ENCODE measurements at places on chromosomes 2 and 18.
A peak's percentile ranks its signal among the peaks of the same experiment; 100 is the strongest.

GRCh38 chr2:136297312-136297711 is 179.4 kb upstream of the CXCR4 start:
- no peak for DNase-seq

GRCh38 chr2:158671360-158672245 is 123.5 kb upstream of the DAPL1 start:
- no peak for DNase-seq

DNA sequence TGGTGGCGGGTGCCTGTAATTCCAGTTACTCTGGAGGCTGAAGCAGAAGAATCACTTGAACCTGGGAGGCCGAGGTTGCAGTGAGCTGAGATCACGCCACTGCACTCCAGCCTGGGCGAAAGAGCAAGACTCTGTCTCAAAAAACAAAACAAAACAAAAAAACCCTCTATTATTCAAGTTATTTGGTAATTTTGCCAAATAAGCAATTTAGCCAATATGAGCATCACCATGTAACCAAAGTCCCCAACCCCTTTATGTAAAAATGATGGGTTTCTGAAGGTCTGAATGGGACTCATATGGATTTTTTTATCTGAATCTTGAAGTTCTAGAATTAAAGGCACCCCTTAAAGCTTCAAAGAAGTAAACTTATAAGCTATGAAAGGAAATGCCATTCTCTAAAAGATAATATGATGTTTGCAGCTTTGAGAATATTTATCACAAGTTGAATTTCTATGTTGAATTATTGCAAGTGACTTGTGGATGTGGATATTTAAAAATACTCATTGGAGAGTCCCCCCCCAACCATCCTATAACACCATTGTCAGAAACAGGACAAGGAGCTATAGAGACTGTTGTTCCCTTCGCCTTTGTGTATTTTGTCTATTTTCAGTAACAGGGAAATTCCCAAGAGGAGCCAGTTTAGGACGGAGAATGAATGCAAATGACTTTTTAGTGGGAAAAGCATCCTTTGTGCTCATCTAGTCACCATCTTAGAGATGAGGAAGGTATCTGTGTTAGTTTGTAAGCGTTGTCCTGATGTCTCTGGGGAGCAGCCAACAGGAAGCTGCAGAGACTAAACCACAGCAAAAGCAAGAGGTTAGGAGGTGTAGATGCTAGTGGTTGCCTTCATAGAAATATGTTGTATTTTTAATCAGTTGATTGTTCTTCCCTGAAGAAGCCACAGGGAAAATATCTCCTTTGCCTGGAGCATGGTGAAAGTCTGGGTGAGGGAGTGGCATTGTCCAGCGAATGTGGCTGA is 68.3 kb downstream of the TET3 start:
- no peak for DNase-seq

DNA sequence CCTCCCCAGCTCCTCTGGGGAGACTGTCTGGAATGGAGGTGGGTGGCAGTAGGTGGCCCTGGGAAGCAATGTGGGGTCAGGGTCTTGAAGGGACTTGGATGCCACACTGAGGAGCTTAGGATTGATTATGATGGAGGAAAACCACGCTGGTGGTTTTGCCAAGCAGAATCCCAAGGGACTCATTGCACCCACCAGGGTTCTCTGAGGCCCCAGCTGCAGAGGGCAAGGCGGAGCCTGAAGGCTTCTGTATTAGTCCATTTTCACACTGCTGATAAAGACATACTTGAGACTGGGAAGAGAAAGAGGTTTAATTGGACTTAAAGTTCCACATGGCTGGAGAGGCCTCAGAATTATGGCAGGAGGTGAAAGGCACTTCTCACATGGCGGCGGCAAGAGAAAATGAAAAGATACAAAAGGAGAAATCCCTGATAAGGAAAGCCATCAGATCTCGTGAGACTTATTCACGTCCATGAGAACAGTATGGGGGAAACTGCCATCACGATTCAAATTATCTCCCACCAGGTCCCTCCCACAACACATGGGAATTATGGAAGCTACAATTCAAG is 87.2 kb upstream of the YWHAQ start:
- DNase-seq: no peak

- peak; percentile 27 for DNase-seq
Measured at GRCh38 chr2:7730449-7730848, 813.2 kb downstream of the RNF144A start.

DNA sequence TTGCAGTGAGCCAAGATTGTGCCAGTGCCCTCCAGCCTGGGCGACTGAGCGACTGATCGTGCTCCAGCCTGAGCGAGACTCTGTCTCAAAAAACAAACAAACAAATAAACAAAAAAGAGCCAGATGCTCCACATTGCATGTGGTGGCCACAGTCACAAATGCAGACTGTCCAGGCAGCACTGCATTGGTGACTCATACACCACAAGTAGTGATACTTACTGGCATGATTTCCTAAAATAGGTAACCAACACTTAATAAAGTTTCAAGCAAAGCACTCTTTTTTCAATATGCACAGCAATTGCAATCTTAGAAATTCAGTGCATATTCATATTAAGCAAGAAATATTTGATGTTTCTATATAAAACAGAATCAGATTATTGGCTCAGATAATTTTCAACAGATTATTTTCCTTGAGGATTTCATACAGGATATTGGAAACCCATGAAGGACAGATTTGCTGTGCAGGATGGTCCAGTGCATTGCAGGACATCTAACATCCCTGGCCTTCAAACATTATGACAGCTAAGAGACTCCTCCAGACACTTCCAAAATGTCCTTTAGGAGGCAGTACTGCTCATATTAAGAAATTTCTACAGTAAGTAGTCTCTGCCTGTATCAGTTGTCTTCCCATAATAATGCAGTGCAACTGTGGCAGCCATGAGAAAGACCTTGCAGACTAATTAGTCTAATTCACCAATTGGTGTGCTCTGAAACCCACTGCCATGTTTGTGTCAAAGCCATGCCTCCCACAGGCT is 10.5 kb upstream of the SLC1A4 start:
- DNase-seq: no peak

DNA sequence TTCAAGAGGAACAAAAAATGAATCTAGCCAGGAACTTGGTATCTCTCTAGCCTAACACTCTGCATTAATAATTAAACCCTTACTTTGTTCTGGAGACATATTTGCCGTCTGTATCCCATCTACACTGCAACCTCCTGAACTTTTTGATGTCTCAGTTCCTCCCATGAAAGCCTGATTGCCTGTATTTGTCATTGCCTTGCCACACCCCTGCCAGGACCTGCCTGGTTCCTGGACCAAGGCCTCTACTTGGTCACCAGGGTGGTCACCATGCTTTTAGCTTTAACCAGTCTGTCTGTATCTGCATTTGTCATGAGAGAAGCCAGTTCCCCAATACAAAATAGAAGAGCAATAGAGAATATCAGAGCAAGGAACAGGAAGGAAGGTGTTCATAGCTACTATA is 58.8 kb upstream of the NOL4 start:
- DNase-seq: no peak

DNA sequence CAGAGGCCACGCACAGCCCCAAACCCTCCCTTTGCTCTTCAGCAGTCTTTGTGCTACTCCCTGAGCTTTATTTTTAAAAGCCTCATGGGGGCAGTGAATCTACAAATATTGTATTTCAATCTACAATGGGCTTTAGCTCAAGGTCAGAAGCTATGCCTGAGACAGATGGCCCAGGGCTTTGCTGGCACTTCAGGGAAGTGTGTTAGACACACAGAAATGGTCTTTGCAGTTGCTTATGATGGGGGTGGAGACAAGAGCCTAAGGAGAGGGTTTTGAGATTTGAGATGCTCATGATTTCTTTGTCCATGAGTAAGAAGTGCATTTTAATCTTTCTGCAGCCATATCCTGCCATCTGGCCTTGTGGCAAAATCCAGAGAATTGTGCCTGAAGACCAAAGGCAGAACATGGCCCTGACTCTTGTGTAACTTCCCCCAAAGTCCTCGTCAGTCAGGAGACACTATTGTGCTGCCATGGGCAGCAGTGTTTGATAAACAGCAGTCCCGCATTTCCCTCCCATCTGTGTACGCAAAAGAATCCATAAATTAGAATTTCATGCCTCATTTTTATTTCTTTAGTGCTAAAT is 92.6 kb downstream of the VAPA start:
- no peak for DNase-seq

DNA sequence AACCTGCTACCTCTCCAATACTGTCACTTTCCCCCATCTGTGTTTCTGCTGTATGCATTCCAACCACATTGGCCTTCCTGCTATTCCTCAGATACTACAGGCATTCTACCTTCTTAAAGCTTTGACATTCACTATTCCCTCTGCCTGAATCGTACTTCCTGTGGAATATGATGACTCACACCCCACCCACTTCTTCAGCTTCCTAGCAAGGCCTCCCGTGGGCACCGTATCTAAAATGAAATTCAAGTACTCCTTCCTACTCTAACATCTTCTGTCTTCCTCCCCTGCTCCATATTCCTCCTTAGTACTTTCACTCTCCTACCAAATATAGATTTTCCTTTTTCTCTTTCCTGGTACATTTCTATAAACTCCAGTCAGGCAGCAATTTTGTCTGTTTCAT is 710.4 kb downstream of the RNF144A start:
- no peak for DNase-seq

DNA sequence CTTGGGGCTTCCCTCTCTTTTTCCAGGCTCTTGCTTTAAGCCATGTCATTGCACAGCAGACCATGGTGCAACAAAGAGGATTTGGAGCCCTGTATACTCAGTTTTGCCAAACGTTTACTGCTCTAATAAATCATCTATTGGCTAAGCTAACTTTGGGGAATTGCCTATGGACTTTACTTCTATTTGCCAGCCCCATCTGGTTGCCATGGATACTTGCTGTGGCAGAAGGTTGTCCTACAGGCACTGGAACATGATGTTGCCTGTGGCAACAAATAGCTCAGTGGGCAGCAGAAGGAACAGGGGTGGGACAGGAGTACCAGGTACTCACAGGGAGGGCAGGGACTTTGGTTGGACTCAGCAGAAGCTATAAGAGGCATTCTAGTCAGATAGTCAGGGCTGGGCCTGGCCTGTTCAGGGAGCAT is 129.7 kb downstream of the CCDC85A start:
- DNase-seq: no peak

DNA sequence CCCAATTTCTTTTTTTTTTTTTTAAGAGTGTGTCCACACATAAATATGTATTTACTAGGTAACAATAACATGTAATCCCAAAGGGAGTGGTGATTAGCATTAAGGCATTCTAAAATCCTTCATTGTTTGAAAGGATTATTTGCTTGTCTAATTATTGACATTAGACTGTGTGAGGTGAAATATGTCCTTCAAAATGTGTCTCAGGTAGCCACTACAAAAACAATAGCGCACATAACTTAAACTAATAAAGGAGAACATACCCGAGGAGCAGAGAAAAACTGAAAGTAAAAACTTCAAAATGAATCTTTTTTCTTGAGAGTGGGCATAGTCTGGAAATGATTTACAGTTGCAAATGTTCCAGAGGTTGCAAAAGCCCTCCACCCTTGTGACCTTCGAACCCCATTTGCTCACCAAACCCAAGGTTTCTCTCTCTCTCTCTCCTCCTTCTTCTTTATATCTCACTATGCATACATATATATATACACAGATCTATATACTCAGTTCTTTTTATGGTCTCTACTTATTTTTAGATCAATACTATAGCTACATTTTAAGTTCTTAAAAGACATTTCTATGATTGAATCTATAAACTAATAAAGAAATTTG is 24.4 kb upstream of the FRZB start:
- no peak for DNase-seq

DNA sequence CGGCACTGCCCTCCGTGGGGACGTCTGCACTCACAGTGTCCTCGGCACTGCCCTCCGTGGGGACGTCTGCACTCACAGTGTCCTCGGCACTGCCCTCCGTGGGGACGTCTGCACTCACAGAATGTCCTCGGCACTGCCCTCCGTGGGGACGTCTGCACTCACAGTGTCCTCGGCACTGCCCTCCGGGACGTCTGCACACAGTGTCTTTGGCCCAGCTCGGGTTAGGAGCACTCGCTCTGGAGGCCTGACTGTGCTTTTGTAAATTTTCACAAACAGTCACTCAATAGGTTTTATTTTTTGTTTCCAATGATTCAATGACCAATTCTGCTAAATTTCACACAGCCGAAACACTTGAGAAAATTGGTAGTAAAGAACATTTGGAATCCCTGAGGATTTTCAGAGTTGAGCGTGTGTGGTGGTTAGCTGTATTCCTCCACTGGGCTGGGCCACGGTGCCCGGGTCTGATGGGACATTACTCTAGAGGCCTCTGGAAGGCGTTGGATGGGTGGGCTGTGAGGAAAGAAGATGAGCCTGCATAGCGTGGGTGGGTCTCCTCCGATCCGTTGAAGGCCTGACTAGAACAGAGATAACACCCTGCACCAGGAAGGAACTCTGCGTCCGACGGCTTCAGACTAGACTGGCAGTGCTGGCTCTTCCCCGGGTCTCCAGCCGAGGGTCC is 134.8 kb downstream of the RTP5 start:
- no peak for DNase-seq

- DNase-seq: no peak
Measured at GRCh38 chr2:188629753-188630527, 338.3 kb downstream of the GULP1 start.

DNA sequence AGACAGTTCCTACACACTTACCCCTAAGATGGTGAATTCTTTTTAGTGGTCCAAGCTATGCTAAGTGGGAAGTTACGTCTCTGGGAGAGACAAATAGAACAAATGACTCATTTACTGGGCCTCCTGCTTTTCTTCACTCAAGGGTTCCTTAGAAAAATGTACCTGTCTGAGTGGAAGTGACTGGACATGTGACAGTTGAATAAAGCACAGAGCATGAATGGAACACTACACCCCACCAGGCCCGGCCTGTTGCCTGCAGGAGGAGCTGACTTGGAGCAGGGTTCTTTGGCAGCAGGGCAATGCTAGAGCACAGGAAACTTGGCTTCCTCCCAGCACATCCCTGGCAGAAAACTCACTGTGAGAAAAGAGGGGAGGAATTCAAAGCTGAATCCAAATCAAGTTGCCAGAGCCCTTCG is 451.0 kb upstream of the SETBP1 start:
- no peak for DNase-seq

DNA sequence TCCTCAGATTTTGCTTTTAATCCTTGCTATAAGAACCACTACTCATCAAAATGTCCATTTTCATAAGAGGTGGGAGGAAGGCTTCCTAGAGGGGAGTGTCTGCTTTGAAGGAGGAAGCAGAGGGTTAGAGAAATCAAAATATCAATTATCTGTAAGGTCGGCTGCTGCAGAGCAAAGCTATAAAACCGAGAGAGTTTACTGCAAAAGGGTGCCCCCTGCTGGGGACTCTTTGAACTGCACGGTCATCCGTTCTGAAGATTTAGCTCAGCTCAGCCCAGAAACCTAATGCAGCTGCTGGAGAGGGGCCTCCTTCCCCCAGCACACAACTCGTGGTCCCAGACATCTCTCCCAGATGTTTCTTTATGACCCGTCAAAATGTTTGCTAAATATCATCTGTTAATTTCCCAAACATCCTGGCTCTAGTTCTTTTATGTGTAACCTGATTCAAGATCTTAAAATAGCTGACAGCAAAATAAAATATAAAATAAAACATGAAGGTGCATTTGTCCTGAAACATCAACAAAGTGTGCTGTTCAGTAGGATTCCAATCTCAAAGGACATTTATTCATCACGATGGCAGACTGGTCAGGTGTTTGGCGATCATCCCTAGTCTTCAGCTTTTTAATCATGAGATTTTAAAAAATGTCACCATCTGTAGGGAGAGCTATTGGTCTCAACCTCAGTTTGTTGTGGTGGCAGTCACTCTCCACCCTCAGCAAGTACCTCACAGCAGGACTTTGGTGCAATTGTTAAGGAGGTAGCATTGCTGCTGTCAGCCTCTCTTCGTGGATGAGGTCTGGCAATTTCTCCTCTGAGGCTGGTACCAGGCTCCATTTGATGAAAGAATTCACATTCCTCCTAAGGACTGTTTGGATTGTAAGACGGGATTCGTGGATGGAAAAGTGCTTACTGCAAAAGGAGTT is 185.9 kb downstream of the MTX2 start:
- peak; percentile 89 for DNase-seq
